ENCODE measurements at places on chromosomes 1 and 21. TPM values are rescaled to one million over a fixed set of nuclear protein-coding genes. Genes with fewer than 3 reads are reported as not detected.

DNA sequence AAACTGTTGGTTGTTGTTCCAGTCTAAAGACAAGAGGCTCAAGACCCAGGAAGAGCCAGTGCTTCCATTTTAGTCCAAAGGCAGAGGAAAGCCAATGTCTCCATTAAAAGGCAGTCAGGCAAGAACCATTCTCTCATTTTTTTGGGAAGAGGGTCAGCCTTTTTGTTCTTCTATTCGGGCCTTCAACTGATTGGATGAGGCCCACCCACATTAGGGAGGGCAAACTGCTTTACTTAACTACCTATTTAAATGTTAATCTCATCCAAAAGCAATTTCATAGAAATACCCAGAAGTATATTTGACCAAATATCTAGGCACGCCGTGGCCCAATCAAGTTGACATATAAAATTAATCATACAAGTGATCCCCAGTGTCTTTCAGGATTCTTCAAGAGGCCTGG lies 104.4 kb upstream of the SYT6 start:
- DNase-seq: no peak

Gene CAMK2N1
- polyA plus RNA-seq: 4.5 TPM

Gene TTC13
- polyA plus RNA-seq: 29.5 TPM

GRCh38 chr21:39531840-39532239 lies 80.1 kb downstream of the SH3BGR start:
- no peak for DNase-seq

DNA sequence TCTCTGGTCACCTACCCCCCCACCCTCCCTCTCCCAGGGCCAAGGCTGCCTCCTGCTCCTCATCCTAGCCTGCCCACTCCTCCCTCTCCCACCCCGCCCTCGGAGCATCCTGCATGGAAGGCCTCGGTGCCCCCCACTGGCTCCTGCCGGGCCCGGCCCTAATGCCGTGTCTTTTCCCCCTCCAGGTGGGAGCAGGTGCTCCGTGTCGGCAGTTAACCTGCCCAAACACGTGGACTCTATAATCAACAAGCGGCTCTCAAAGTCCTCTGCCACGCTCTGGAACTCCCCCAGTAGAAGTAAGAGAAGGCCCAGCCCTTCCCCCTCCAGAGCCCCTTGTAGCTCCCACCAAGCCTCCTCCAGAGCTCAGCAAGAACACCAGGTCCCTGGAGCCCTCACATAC lies 18.8 kb downstream of the MAP7D1 start:
- DNase-seq: no peak

Gene IL19
- 0.12 TPM for polyA plus RNA-seq

Gene CCDC181
- polyA plus RNA-seq: not detected

- DNase-seq: no peak
These were observed 62.5 kb upstream of the ARHGAP29 start for GRCh38 chr1:94299627-94300553.

GRCh38 chr21:34526618-34527290 lies 14.7 kb upstream of the KCNE1 start:
- DNase-seq: no peak

DNA sequence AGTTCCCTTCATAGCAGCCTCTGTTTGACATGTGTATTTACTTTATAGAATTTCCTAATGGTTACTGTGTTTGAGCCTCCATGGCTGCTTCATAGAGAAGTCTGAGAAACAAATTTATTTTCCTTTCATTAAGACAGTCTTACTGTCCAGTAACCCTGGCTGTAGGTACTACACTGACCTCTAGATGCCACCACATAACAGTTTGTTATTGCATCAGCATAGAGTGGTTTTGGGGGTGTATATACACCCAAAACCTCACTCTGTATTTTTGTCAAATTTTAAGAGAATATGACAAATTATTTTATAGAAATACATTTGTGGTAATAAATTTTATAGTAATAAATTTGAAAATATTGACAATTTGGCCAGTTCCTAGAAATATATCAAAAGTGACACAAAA lies 57.3 kb downstream of the OBSCN start:
- DNase-seq: no peak

- DNase-seq: no peak
These were observed 94.3 kb upstream of the EDN2 start for GRCh38 chr1:41578712-41579335.

- peak; percentile 66 for DNase-seq
These were observed 10.6 kb upstream of the PRKACB start for GRCh38 chr1:84133479-84133878.

DNA sequence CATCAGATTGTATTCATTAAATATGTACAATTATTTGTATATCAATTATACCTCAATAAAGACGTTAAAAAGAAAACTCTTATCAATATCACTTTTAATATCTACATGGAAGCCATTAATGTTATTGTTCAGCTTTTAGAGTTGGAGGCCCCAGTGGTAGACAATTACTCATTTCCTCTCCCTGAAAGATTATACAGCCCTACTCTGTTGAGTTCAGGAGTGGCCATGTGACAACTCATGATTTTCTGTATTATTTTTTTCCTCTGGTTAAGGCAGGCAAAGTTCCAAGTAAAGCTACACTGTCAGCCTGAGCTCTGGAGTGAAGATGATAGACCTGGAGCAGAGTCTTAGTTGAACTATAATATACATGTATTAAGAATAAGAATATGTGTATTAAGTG lies 247.9 kb upstream of the B3GALT2 start:
- no peak for DNase-seq

GRCh38 chr1:19765623-19766022 lies 34.1 kb downstream of the TMCO4 start:
- no peak for DNase-seq

GRCh38 chr1:117098287-117098890 lies 23.2 kb downstream of the TRIM45 start:
- DNase-seq: no peak

Gene GADD45A
- polyA plus RNA-seq: 17.5 TPM

DNA sequence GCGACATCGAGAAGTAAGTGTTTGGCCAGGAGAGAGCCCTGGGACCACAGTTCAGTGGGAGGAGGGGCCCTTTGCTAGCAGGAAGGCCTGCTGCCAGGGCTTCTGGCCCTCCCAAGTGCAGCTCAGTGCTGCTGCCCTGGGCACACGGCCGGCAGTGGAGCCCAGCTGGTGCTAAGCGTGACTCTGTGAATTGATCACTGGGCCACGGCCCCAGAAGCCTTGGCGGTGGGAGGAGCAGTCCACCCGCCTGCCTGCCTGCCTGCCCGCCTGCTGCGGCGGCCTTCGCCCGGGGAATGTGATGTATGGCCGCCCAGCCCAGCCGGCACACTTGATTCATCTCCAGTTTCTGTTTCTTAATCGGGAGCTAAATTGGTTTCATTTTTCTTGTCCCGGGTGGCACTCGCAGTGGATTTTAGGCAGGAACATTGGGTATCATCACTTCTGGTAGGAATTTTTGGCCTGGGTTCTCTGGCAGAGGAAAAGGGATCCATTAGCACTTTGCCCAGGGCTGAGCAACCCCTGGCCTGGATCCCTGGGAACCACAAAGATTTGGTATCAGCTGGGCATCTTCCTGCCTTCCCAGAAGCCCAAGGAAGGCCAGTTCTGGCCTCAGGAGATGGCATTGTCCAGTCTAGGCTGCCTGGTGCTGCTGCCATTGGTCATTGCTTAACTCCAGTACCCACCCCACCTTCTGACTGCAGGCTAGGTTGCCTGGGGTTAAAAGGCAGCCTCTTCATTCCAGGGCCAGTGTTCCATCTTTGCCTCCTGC lies 28.6 kb downstream of the TMEM53 start:
- DNase-seq: no peak

Gene LCE1D
- polyA plus RNA-seq: not detected

GRCh38 chr1:93490357-93490756 lies 42.4 kb downstream of the FNBP1L start:
- DNase-seq: no peak

Gene UBQLN4
- polyA plus RNA-seq: 11.2 TPM

DNA sequence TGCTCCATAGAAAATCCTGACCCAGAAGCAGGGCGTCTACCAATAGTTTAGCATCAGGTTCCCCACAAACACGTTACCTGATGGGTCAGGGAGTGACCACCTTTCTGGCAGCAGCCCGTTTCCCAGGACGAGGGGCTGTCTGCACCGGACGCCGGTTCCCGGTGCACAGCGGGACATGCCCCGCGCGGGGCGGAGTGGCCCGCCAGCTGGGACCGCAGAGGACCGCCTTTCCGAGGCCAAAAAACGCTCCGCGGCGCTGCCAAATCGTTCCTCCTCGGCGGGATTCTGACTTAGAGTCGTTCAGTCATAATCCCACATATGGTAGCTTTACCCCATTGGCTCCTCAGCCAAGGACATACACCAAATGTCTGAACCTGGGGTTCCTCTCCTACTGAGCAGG lies 126.1 kb downstream of the LIPI start:
- DNase-seq: no peak

- no peak for DNase-seq
These were observed 18.4 kb upstream of the LY9 start for GRCh38 chr1:160777486-160778089.

GRCh38 chr1:48470481-48470855 lies 1.5 kb downstream of the SPATA6 start:
- DNase-seq: no peak

GRCh38 chr21:39980241-39980820 lies 113.1 kb downstream of the PCP4 start:
- no peak for DNase-seq

DNA sequence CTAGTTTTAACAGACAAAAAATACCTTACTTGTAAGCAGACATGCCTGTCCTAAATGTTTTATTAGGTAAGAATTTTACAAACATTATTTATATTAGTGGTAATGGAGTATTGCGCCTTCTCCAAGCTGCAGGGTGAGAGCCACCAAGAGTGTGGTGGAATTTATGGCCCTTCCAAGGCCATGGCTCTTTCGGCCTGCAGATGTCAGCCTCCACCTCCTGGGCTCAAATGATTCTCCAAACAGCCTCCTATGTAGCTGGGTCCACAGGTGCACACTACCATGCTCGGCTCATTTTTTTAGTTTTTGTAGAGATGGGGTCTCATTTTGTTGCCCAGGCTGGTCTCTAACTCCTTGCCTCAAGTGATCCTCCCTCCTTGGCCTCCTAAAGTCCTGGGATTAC lies 56.3 kb downstream of the ITGB3BP start:
- no peak for DNase-seq

GRCh38 chr21:41647806-41648561 lies 118.9 kb downstream of the RIPK4 start:
- DNase-seq: no peak

DNA sequence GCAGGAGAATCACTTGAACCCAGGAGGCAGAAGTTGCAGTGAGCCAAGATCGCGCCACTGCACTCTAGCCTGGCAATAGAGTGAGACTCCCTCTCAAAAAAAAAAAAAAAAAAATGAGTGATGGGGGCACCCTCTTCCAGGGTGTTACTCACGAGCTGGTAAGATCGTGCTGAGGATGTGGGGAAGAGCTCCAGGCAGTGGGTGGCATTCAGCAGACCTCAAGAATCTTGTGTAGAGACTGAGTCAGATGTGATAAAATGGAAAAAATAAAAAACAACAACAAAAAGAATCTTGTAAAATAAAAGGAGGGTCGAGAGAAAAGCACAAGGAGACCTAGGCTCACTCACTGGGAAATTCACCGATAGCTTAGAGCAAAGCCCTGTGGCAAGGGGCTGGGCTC lies 38.5 kb downstream of the EPHA2 start:
- DNase-seq: no peak

Gene KIF17
- polyA plus RNA-seq: 8.7 TPM

- DNase-seq: no peak
These were observed 174.5 kb downstream of the DENND1B start for GRCh38 chr1:197600751-197601150.

- DNase-seq: no peak
These were observed 8.6 kb downstream of the BEND5 start for GRCh38 chr1:48767975-48768510.

Gene GNPAT
- 42.9 TPM for polyA plus RNA-seq

Gene SPAG17
- polyA plus RNA-seq: under 0.01 TPM

- peak; percentile 46 for DNase-seq
These were observed 9.0 kb downstream of the CD2 start for GRCh38 chr1:116763116-116763786.

Gene CLCA1
- not detected for polyA plus RNA-seq

- peak; percentile 96 for DNase-seq
These were observed 9.1 kb downstream of the TLR5 start for GRCh38 chr1:223133824-223134435.

- peak; percentile 51 for DNase-seq
These were observed 21.3 kb upstream of the LRRC3 start for GRCh38 chr21:44433791-44434567.

GRCh38 chr1:47701741-47702515 lies 264.1 kb downstream of the FOXD2 start:
- DNase-seq: peak; percentile 2

DNA sequence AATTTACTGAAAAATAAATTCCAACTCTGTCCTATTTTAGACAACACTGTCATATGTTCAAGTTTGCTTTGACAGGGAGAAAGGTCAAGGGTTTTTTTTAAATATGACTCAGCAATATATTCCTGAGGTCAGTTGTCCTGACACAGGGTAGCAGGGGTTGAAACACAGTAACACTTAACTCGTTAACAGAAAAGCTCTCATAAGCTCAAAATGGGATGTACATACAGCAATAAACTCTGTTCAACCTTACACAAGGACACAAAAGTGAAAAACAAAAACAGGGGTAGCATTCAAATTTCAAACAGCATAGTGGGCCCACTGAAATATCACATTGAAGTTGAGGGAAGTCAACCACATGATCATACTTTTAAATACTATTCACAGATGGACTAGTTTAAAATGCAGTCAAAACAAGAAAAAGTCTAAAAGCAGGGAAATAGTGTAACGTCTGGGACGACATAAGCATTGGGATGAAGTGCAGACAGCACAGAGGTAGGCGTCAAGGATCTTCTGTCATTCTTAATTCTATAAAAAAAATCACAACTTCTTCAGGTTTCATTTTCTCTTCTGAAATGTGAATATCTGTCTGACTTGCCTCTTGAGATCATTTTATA lies 89.9 kb downstream of the SLC44A5 start:
- DNase-seq: no peak

- no peak for DNase-seq
These were observed 8.0 kb downstream of the FCAMR start for GRCh38 chr1:206962272-206962671.

DNA sequence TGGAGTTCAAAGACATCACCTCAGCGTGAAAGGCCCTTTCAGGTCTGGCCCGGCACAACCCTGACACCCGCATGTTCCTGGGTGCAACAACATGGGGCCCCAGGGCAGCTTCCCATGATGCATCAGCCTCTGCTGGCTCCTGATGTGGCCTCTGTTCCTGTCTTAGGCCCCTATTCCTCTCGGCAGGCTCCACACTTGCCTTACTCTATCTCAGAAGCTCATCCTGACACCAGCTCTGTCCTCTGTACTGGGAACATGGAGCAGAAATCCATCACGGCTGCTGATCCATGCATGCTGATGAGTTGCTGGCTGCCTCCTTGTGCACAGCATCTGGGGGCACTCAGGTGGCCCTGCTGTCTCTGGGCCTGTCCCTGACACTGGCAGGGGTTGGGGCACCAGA lies 74.6 kb downstream of the ADARB1 start:
- no peak for DNase-seq

DNA sequence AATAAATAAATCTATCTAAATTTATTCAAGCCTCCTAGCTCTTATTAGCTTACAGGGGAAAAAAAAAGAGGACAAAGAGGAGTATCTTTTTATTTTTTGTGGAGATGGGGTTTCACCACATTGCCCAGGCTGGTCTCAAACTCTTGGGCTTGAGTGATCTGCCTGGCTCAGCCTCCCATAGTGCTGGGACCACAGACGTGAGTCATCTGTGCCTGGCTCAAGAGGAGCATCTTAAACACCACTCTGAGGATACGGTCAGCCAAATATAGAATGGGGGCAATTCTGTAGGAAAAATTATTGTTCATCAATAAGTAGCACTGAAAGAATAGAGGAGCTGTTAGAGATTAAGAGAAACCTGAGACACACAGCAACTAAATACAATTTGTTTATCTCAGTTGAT lies 24.1 kb downstream of the SLC45A3 start:
- no peak for DNase-seq

Measured in spleen (tissue), 13 donors.